Epithelial cell of proximal tubule (primary cell): ENCODE measurements at places on chromosomes 16 and 17. TPM values are rescaled to one million over a fixed set of nuclear protein-coding genes. Genes with fewer than 3 reads are reported as not detected.

The IRX3 gene
- 12.8 and 28.7 TPM in 2 replicates for total RNA-seq

The SDR42E2 gene
- total RNA-seq, result 0.12 TPM in 1 of 2 replicates, not detected in the other

The SLC5A10 gene
- not detected in 2 replicates for total RNA-seq

The SMTNL2 gene
- 0.07 and 1.3 TPM in 2 replicates for total RNA-seq

The PLA2G15 gene
- total RNA-seq, result 17.1 and 18.7 TPM in 2 replicates

The CASKIN2 gene
- 9.5 and 12.2 TPM in 2 replicates for total RNA-seq

The KRTAP1-1 gene
- total RNA-seq, result not detected in 2 replicates

The MON1B gene
- total RNA-seq, result 19.3 and 30.8 TPM in 2 replicates

The TP53TG3C gene
- total RNA-seq, result not detected in 2 replicates

The TMEM238L gene
- total RNA-seq, result not detected in 2 replicates
